Omental fat pad (tissue), 4 donors: ENCODE measurements at places on chromosomes 4 and X.

DNA sequence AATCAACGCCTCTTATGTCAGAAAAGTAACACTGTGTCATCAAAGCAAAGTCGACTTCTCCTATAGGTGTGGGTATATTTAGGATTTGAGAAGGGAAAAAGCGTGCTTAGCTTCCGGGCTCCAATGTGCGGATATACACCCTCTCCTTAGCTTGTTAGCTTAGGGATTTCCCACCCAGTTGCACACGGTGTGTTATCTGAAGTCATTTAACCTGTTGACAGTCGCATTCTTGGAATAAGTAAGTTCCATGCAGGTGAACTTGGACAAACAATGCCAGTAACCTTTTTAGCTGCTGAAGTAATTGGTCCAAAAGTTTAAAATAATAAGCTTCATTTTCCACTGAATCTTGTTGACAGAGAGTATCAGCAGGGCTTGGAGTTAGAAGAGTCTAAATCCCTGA is 113.7 kb downstream of the SHROOM3 start:
- DNase-seq, result no peak

DNA sequence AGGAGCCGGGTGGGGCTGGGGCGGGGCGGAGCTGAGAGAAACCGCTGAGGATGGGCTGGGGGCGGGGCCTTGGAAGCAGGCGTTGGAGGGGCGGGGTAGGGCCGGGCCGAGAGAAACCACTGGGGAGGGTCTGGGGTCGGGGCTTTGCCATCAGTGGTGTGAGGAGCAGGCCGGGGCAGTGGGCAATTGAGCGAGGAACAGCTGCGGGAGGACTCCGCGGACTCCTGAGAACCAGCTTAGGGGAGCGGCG is 1.3 kb upstream of the EOLA2 start:
- no peak for DNase-seq

GRCh38 chrX:47187106-47187677 is 6.4 kb upstream of the UBA1 start:
- no peak for DNase-seq

- DNase-seq, result no peak
These were observed 51.4 kb upstream of the ZFP42 start for GRCh38 chr4:187944179-187944578.

DNA sequence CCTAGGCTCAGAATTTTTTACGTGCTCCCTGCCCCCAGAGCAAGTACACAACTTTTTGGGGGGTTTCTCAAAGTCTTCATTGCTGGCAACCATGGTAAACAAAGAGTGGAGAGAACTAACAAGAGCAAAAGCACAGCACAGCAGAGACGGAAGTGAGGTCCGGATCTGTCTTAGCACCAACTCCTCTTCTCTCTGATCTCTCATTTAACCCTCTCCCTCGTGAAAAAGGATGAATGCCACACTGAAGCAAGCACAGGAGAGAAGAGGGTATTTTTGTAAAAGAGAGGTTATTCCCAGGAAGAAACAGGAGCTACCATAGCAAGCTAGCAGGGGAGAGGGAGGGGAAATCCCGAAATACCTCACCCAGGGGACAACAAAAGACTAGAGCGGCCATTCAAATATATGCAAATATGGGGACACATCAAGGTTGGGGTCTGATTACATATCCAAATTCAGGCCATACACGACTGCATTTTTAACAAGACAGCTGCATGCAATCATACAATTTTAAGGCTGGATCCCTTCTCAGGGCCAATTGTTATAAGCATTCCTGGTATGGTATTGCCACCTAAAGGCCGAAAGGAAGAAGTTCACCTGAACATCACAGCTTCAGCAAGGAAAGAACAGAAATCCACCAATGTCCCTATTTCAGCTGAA is 46.6 kb downstream of the CD40LG start:
- no peak for DNase-seq

- no peak for DNase-seq
These were observed 89.8 kb upstream of the TNIP3 start for GRCh38 chr4:121253961-121254360.

GRCh38 chr4:10082047-10082446 is 34.6 kb downstream of the WDR1 start:
- DNase-seq, result no peak

- DNase-seq, result no peak
These were observed 90.2 kb upstream of the SOD3 start for GRCh38 chr4:24705016-24705753.

DNA sequence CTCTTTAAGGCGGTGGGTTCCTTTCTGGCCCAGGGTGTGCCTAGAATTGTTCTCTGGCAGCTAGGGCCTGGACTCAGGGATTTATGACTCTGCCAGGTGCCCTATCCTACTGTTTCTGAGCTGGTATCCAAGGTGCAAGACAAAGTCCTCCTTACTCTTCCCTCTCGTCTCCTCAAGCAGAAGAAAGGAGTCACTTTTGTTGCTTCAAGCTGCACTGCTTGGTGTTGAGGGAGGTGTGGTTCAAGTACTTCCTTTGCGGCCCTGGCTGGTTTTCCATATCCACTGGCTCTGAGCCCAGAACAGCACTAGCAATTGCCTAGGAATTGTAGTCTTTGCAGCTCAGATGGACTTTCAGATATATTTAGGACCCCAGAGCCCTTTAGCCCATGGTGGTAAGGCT is 39.3 kb downstream of the RTL3 start:
- DNase-seq, result no peak

- no peak for DNase-seq
These were observed 107.2 kb downstream of the TAB3 start for GRCh38 chrX:30781711-30782444.

GRCh38 chr4:30258949-30259348 is 461.2 kb upstream of the PCDH7 start:
- DNase-seq, result no peak

DNA sequence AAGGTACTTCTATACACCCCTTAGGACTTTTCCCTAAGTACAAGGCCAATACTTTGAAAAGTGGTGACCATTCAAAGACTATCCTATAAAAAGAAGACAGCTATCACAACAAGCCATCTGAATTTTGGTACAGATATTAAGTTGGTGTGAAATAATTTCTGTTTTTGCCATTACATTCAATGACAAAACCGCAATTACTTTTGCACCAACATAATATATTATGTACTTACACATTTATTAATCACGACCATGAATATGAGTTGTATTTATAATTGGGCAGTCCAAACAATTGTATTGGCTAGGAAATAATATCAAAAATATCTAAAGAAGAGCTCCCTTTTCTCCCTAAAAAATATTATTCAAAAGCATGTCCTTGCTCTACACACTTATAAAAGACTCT is 215.7 kb downstream of the TMA16 start:
- DNase-seq, result no peak

GRCh38 chr4:79626101-79626500 is 218.1 kb upstream of the GK2 start:
- no peak for DNase-seq

DNA sequence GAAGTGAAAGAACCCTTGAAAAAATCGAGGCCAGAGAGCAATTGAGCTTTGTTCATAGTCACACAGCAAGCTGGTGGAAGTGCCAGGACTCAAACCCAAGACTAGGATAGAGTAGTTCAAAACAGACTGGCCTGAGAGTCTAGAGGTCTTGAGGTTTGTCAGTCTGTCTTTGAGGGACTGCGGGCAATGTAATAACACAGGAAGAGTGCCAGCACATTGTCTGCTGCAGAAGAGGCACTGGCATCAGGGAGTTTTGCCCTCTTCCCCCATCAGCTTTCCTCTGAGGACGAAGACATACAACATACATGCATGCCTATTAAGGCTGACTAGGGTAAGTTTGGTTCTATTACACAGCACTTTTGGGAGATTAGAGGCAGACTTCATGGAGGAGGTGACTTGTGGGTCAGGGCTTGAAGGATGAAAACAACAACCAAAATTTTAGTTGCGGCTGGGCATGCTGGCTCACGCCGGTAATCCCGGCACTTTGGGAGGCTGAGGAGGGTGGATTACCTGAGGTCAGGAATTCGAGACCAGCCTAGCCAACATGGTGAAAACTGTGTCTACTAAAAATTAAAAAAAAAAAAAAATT is 64.1 kb upstream of the LAS1L start:
- no peak for DNase-seq

DNA sequence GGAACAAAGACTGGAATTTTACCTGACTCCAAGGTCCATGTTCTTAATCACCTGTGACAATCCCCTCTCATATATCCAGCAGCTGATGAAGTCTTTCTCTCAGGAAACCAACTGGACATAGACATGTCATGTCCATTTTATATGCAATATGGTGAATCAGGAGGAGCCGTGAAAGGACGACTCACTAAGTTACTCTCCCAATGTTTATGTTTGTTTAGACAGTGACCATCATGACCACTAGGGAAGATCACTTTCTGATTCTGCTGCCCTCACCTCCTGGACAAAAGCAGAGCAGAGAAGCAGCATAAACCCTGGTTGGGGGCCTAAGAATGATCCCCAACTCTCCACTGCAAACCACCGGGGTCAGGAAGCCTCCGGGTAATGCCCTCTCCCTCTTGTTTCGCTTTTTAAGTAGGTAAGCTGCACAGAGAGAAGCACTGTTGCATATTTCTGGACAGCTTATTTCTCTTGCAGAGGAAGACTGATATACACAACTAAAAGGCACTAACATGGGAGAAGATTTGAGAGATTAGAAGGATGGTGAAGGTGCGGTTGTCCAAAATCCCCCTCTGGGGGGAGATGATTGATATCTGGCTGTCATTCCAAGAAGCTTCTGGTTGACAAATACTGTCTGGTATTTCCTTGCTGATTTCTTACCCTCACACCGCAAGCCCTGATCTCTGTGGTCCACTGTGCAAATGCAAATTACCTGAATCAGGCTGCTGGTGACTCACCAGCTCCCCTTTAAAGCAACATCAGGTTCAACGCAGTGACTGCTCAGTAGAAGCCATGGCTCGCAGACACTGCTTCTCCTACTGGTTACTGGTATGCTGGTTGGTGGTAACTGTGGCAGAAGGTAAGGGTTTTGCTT is at the start of gene ODAPH:
Gene ODAPH, plus strand, starts transcription at position 773 of the 871 bp plus-strand sequence. Its CDS starts 17 bp downstream, at position 790.
- no peak for DNase-seq

- no peak for DNase-seq
These were observed 42.3 kb upstream of the SRD5A3 start for GRCh38 chr4:55303760-55304165.

- no peak for DNase-seq
These were observed 61.2 kb downstream of the SCD5 start for GRCh38 chr4:82737354-82737753.

DNA sequence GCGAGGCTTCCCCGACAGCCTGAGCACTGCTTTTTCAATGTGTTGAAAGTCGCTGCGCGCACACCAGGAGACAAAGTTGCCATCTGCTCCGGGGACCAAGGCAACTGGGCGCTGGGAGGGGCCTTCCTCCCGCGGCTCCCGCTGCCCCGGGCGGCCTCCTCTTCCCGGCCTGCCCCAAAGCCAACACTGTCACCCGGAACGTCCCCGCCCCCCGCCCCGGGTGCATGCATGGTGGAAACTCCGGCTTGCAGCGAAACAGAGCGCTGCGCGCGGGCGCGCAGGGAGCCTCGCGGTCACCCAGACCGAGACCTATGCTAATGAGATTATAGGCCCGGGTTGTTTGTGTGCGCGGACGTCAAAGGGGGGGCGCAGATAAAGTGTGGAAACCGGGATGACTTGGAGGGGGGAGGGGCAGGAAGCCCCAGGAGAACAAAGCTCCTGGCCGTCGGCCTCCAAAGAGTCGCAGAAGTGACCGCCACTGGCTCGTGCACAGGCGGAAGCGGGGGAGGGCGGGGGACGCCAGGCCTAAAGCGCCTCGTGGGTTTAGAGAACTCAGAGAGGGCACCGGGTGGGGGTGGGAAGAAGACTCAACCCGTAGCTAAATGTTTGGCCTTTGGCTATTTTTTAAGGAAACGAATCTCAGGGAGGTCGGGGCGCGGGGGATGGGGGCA is 88.8 kb downstream of the BCOR start:
- no peak for DNase-seq

- no peak for DNase-seq
These were observed 249.1 kb upstream of the INTU start for GRCh38 chr4:127383666-127384065.

GRCh38 chrX:52990848-52991247 is 32.5 kb upstream of the FAM156A start:
- no peak for DNase-seq

DNA sequence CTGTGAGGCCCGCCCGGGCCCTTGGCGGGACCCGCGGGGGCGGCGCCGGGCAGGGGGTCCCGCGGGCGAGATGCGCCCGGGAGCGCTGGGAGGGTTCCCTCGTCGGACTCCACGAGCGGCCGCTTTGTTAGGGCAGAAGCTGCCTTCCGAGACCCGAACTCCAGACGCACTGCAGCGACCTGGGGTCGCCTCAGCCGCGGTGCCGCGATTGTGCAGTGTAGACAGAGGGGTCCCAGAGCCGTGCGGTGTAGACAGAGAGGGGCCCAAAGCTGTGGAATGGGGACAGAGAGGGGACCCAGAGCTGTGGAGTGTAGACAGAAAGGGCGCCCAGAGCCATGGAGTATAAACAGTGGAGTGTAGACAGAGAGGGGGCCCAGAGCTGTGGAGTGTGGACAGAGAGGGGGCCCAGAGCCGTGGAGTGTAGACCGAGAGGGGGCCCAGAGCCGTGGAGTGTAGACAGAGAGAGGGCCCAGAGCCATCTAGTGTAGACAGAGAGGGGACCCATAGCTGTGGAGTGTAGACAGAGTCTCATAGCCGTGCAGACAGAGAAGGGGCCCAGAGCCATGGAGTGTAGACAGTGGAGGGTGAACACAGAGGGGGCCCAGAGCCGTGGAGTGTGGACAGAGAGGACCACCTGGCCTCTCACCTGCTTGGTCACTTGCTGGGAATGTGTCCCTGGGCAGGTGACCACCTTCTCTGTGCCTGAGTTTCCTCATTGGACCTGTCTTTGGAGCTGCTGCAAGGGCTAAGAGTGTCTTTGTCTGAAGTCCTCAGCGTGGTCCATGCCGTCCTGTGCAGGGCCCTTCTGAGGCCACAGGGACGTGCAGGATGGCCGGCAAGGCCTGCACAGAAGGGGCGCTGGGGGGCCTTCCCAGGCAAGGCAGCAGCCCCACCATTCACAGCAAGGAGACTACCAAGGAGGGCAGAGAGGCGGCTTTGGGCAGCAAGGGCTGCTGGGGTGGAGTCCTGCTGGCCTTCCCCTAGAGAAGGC is 875 bp downstream of the RGS12 start:
- DNase-seq, result peak; percentile 16

GRCh38 chrX:26783512-26784225 is 567.7 kb downstream of the MAGEB5 start:
- no peak for DNase-seq

- no peak for DNase-seq
These were observed 138.9 kb upstream of the ITM2A start for GRCh38 chrX:79506001-79506400.

DNA sequence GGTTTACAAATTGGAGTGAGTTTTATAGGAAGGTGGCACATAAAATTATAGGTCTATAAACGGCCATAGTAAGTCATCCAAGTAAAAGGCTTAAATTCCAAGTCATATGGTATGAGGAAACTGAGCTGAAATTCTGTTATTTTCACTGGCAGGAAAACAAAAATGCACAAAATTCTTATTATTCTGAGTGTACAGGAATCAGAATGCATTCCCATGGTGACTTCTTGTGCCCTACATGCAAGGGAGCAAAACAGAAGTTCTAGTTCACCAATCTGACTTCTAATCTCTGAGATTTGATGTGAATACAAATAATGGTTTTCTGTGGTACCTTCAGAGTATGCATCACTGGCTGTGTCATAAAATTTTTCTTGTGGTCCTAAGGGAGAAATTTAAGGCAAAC is 102.9 kb downstream of the CLCN4 start:
- no peak for DNase-seq
